ENCODE measurements at places on chromosomes 16 and 17. TPM values are rescaled to one million over a fixed set of nuclear protein-coding genes. Genes with fewer than 3 reads are reported as not detected.

DNA sequence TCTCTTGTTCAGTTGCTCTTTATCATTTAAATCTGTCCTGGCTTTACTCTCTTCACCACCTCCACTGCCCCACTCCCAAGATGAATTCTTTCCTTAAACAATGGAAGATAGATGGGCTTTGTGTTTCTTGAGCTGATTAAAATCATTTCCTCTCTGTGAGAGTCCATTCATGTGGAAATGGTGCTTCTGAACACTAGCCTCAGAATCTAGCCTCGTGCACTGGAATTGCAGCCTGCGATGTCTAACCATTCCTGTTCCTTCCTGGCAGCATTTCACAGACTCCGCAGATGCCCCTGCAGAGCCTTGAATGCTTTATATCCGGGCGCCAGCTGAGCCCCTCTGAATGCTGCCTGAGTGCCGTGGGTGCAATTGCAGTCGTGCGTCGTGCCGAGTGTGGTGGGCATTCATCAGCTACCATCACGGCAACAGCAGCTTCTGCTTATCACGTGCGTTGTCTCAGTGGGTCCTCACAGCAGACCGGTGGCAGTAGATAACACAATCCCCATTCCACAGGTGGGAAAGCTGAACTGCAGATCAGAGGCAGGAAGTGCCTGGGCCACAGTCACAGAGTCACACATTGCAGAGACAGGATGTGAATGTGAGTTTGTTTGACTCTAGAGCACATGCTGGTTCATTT lies 172.8 kb upstream of the WSCD1 start:
- H3K4me3 ChIP-seq = no peak overlapping the region
- DNase-seq = no peak
- no peak overlapping the region for H3K27ac ChIP-seq
- peaks cover 3% of the 10 kb centered on the region for H3K4me1 ChIP-seq

- no peak for DNase-seq
- H3K4me1 ChIP-seq = peaks cover 8% of the 10 kb centered on the region
- no peak overlapping the region for H3K4me3 ChIP-seq
- no peaks in the 10 kb centered on the region for H3K36me3 ChIP-seq
- no peaks in the 10 kb centered on the region for H3K27me3 ChIP-seq
Measured at GRCh38 chr17:10733666-10734065, 3.8 kb upstream of the TMEM220 start.

DNA sequence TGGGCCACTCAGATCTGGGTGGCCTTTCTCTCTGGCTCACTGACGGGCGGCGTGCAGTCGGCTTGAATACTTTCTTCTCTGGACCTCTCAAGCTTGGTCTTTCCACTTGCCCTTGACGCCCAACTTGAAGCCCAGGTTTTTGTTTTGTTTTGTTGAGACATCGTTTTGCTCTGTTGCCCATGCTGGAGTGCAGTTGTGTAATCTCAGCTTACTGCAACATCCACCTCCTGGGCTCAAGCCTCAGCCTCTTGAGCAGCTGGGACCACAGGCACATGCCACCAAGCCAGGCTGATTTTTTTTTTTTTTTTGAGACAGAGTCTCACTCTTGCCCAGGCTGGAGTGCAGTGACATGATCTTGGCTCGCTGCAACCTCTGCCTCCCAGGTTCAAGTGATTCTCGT lies 22.7 kb upstream of the KIF19 start:
- H3K27me3 ChIP-seq = peaks cover 12% of the 10 kb centered on the region
- peaks cover 6% of the 10 kb centered on the region for H3K4me1 ChIP-seq
- H3K27ac ChIP-seq = no peak overlapping the region

- no peak overlapping the region for H3K4me3 ChIP-seq
- H3K4me1 ChIP-seq = peaks cover 70% of the 10 kb centered on the region
- peaks cover 52% of the 10 kb centered on the region for H3K36me3 ChIP-seq
- no peak for DNase-seq
- H3K27ac ChIP-seq = peak overlapping the region; percentile 79
Measured at GRCh38 chr17:63707151-63707550, 7.2 kb upstream of the LIMD2 start.

GRCh38 chr17:51748749-51749604 lies 409.5 kb downstream of the CA10 start:
- no peaks in the 10 kb centered on the region for H3K36me3 ChIP-seq
- H3K27me3 ChIP-seq = no peaks in the 10 kb centered on the region
- no peak for DNase-seq
- no peak overlapping the region for H3K4me3 ChIP-seq
- H3K4me1 ChIP-seq = peaks cover 4% of the 10 kb centered on the region
- no peak overlapping the region for H3K27ac ChIP-seq

Gene HOXB1
- total RNA-seq = not detected

GRCh38 chr17:36212966-36213365 lies 2.1 kb downstream of the CCL4L2 start:
- no peaks in the 10 kb centered on the region for H3K36me3 ChIP-seq
- no peak for DNase-seq
- H3K4me1 ChIP-seq = peaks cover 4% of the 10 kb centered on the region
- H3K4me3 ChIP-seq = no peak overlapping the region

- peaks cover 73% of the 10 kb centered on the region for H3K4me1 ChIP-seq
- no peaks in the 10 kb centered on the region for H3K27me3 ChIP-seq
- no peak for DNase-seq
Measured at GRCh38 chr17:46121165-46121764, 72.0 kb downstream of the KANSL1 start.

Gene NPIPB6
- not detected for total RNA-seq

DNA sequence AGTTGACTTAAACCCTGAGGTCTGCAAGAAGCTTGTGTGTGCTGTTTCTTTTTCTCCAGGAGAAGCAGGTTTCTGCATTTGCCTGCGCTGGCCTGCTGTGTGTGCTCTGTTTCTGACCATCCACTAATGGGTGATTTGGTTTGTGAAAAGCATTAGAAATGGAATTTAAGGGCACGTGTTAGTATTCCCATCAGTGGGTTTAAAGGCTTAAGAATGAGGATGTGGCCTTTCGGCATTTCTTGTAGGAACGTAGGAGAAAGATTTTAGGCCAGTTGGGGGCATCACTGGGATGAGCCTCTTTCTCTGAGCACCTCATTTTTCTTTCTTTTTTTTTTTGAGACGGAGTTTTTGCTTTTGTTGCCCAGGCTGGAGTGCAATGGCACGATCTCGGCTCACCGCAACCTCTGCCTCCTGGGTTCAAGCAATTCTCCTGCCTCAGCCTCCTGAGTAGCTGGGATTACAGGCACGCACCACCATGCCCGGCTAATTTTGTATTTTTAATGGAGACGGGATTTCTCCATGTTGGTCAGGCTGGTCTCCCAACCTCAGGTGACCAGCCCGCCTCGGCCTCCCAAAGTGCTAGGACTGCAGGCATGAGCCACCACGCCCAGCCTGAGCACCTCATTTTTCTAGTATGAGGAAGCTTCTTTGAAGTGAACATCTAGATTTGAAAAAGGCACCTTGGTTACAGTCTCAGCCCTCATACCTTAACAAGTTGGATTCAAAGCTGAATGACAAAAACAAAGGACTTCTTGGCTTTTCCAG lies 110.3 kb downstream of the BANP start:
- H3K27me3 ChIP-seq = no peaks in the 10 kb centered on the region
- DNase-seq = no peak
- no peak overlapping the region for H3K27ac ChIP-seq
- H3K36me3 ChIP-seq = no peaks in the 10 kb centered on the region
- H3K4me3 ChIP-seq = no peak overlapping the region
- H3K4me1 ChIP-seq = no peaks in the 10 kb centered on the region

GRCh38 chr16:31105677-31106213 lies 2.4 kb upstream of the BCKDK start:
- DNase-seq = peak; percentile 87

- no peak for DNase-seq
- no peaks in the 10 kb centered on the region for H3K36me3 ChIP-seq
- H3K4me3 ChIP-seq = no peak overlapping the region
- peaks cover 16% of the 10 kb centered on the region for H3K4me1 ChIP-seq
- H3K27ac ChIP-seq = no peak overlapping the region
Measured at GRCh38 chr17:10059684-10060211, 138.7 kb downstream of the GAS7 start.

DNA sequence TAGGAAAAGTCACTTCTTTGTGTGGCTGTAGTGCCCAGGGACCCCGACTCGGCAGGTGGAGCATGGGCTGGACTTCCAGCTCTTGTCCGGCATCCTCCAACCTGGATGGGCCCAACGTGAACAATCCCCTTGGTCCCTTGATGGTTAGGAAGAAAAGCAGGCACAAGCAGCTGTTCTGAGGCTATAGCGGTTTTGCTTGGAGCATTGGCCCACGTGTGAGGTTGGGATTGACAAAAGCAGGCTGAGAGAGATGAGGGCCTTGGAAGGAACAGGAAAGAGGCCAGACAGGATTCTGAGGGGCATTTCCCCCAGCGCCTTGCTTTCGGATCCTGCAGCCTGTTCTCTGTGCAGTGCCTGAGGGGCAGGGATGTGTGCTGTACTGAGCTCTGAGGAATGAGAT lies 28.1 kb downstream of the SCNN1B start:
- H3K27ac ChIP-seq = no peak overlapping the region
- H3K36me3 ChIP-seq = no peaks in the 10 kb centered on the region
- H3K4me1 ChIP-seq = no peaks in the 10 kb centered on the region
- H3K4me3 ChIP-seq = no peak overlapping the region
- DNase-seq = no peak

- no peak overlapping the region for H3K27ac ChIP-seq
- H3K4me1 ChIP-seq = no peaks in the 10 kb centered on the region
- no peak overlapping the region for H3K4me3 ChIP-seq
- no peaks in the 10 kb centered on the region for H3K36me3 ChIP-seq
Measured at GRCh38 chr17:9768381-9768934, 22.9 kb downstream of the DHRS7C start.

DNA sequence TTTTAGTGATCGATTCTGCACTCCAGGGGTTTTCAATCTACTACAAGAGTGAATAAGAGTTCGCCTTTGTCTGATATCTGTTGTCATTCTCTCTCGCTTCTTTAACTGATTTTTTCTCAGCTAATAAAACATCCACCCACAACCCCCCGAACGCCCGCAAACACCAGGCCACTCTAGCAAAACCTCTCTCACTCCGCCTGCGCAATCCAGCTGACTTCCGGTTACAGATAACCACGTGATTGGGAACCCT lies 338 bp upstream of the RPL19 start:
- peak overlapping the region; percentile 99 for H3K4me3 ChIP-seq
- peak; percentile 87 for DNase-seq

- no peak for DNase-seq
- no peak overlapping the region for H3K4me3 ChIP-seq
- H3K27ac ChIP-seq = no peak overlapping the region
- peaks cover 7% of the 10 kb centered on the region for H3K4me1 ChIP-seq
- no peaks in the 10 kb centered on the region for H3K36me3 ChIP-seq
- H3K27me3 ChIP-seq = peaks cover 63% of the 10 kb centered on the region
Measured at GRCh38 chr17:80481284-80482057, 5.1 kb upstream of the NPTX1 start.

Gene EVPL
- total RNA-seq = 2.5 TPM

Gene TMEM238L
- total RNA-seq = not detected

GRCh38 chr16:17295948-17296347 lies 174.8 kb downstream of the XYLT1 start:
- no peak overlapping the region for H3K4me3 ChIP-seq
- H3K27me3 ChIP-seq = no peaks in the 10 kb centered on the region
- H3K27ac ChIP-seq = no peak overlapping the region
- DNase-seq = no peak
- H3K36me3 ChIP-seq = peaks cover 3% of the 10 kb centered on the region

Gene SDK2
- total RNA-seq = 1.6 TPM
